ENCODE measurements at places on chromosomes 1 and 21.

- DNase-seq, result no peak
Measured at GRCh38 chr1:1788646-1789431, 10.6 kb upstream of the NADK start.

GRCh38 chr1:61131716-61132115 lies 49.4 kb downstream of the NFIA start:
- no peak for DNase-seq

DNA sequence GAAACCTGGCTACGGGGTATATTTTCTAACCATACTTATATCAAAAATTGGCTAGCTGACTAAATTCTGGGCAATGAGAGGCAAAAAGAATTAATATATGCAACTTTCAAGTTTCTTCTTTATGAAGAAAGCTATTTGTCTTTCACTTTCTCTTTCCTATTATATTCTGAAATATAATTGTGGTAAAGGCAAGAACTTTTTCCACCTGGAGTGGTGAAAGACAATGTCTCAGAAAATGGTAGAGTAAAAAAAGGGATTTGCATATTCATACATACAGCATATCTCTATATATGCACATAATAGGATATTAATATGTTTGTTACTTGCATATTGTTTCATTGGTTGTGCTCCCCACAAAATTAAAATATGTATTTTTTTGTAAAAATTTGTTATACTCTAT lies 793.8 kb downstream of the PLA2G4A start:
- no peak for DNase-seq

GRCh38 chr1:69737527-69738185 lies 169.9 kb downstream of the LRRC7 start:
- no peak for DNase-seq

DNA sequence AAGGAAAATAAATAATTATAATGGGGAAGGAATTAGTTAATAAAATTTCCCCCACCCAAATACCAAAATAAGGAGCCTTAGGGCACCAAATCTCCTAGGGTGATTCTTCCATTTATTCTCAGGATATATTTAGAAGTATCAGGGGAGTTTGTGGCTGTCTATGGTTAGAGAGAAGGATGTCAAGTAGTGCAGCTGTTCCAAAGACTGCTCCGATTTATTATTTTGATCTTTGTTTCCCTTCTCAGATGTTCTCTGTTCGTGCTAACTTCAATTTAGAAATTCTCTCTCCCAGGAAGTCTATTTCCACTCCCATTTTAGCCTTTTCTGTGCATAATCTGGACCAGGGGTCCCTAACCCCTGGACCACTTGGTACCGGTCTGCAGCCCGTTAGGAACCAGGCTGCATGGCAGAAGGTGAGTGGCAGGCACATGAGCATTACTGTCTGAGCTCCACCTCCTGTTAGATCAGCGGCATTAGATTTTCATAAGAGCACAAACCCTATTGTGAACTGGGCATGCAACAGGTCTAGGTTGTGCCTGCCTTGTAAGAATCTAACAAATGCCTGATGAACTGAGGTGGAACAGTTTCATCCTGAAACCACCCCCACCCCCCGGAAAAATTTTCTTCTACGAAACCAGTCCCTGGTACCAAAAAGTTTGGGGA lies 9.3 kb upstream of the MAST2 start:
- DNase-seq, result no peak

GRCh38 chr1:227349967-227350366 lies 31.7 kb upstream of the CDC42BPA start:
- no peak for DNase-seq

- DNase-seq, result no peak
Measured at GRCh38 chr1:40838045-40838979, 23.9 kb downstream of the CITED4 start.

DNA sequence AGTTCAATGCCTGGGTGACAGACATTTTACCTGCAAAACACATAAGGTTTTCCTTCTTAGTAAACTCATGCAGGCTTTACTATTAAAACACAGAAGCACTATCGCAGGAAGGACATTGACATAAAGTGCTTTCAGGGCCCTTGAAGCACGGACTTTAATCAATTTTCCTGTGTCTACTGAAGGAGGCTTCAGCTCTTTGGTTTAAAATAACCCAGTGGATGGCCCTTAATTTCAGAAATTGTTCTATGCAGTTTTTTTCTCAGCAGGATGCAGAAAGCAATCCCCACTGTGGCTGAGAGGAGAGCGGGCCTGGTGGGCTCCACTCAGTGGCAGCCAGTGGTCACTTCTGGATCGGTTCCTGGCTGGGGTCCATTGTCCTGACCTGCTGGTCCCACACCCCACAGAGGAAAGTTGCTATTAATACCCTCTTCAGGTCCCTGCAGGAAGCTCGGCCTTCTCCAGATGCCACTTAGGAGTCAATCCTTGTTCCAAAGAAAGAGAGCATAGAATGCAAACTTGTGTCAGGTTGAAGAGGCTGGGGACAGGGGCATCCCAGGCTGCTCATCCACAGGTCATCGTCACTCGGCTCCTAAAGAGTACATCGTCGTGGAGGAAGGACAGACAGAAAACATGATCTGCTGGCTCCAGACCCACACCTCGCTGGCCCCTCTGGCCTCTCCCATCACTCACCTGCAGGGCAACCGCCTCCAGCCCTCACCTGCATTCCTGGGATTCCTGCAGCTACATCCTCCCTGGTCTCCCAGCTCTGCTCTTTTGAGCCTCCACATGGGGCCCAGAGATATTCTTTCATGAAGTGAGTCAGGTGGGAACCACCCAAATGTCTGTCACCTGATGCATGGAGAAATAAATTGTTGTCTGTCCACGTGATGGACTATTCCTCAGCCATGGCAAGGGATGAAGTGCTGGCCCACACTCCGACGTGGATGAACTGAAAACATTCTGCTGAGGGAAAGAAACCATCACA lies 153.1 kb downstream of the PSMG1 start:
- DNase-seq, result no peak

- no peak for DNase-seq
Measured at GRCh38 chr1:98021126-98021525, 100.3 kb upstream of the DPYD start.
